Renal pelvis (tissue), 12 donors: ENCODE measurements at places on chromosomes 7 and 10.

GRCh38 chr7:10237306-10237705 is 736.4 kb upstream of the PHF14 start:
- DNase-seq, result no peak

- DNase-seq, result no peak
Measured at GRCh38 chr7:78734626-78735025, 718.8 kb downstream of the MAGI2 start.

- no peak for DNase-seq
Measured at GRCh38 chr7:4218481-4218880, 463.6 kb upstream of the FOXK1 start.

- DNase-seq, result peak; percentile 19
Measured at GRCh38 chr10:119025336-119025735, 4.2 kb upstream of the NANOS1 start.

GRCh38 chr10:14562218-14563075 is 212.2 kb downstream of the FAM107B start:
- no peak for DNase-seq

GRCh38 chr10:75733135-75733890 is 301.9 kb downstream of the LRMDA start:
- no peak for DNase-seq

GRCh38 chr7:102890292-102890970 is 22.4 kb upstream of the LRRC17 start:
- DNase-seq, result no peak

- no peak for DNase-seq
Measured at GRCh38 chr7:99392659-99393354, 15.6 kb downstream of the PDAP1 start.

DNA sequence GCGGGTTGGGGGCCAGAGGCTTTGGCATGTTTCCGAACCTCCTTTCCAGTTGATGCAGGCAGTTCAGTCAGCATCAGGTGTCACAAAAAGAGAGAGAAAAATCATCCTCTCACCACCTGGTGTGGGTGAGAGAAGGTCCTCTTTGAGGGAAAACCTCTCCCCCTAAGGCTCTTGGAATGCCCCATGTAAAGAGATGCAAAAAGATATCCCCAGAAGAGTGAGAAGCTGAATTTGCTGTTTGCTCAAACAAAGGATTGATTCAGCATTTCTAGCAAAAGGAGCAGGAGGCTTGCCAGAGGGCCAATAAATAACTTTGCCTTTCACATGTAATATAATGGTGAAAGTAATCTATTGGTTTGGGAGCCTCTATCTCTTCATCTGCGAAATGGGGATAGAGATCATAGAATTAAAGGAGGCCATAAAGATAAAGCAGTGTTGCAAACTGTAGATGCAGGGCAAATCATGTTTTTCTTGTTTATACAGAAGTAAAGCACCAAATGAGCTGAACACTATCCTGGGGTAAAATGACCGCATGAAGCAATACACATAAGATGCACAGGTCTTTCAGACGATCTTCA is 425.9 kb downstream of the LRMDA start:
- no peak for DNase-seq

GRCh38 chr10:12720217-12720981 is 281.1 kb downstream of the CCDC3 start:
- peak; percentile 62 for DNase-seq

DNA sequence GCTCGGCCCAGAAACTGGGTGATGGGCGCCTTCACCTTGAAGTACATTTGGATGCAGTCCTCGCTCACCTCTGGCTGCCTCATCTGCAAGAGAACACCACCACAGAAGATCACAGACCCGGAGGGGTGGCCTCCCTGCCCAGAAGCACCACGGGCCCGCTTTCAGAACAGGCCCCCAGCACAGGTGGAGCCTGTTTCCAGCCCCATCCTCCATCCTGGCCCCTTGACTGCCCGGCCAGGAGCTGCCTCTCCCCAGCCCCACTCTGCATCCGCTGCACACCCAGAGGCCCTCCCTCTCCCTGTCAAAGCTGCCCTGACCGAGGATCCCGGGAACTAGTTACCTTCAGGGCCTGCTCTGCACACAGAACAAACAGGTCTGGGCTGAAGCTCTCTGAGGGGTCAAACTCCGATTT is 724 bp downstream of the CFAP46 start:
- DNase-seq, result no peak

- no peak for DNase-seq
Measured at GRCh38 chr7:143376396-143376795, 4.7 kb upstream of the ZYX start.

DNA sequence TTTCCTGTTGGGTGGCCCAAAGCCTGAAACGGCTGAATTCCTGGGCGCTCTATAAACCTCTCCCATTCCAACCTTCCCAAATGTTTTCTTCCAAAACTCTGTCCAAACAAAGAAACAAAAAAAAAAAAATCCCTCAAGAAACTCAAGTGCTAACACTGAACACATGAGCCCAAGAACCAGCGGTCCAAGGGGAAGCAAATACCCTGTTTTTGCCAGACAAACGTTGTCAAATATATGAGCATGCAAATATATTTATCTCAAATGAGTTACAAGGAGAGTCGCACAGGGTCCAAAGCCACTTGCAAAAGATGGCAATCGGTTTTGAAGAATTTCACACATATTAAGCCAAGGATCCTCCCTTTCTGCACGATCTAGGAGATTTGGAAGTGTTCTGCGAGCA is 23.3 kb upstream of the EMX2 start:
- no peak for DNase-seq

DNA sequence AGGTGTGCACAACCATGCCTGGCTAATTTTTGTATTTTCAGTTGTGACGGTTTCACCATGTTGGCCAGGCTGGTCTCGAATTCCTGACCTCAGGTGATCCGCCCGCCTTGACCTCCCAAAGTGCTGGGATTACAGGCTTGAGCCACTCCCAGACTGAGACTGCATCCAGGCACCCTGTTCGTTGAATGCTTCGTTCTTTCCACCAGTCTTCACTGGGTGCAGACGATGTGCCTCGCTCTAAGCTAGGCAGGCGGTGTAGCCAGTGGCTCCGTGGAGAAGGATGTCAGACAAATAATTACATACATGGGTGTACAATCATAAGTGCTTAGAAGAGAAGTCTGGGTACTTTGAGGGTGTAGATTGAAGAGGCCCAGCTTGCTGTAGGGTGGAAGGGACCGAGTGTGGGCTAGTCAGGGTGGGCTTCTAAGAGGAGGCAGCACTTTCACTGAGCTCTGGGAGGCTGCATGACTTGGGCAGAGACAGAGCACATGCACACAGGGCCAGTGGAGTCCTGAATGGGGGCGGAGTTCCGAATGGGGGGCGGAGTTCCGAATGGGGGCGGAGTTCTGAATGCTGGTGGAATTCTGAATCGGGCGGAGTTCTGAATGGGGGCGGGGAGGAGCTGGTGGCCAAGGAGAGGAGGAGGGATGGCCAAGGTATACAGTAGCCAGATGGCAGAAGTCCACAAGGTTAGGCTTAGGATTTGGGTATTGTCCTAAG is 74.3 kb downstream of the COL26A1 start:
- no peak for DNase-seq

- DNase-seq, result no peak
Measured at GRCh38 chr7:64880322-64881297, 22.5 kb upstream of the ZNF273 start.
